ENCODE measurements at places on chromosomes 11 and 22.

- no peak for DNase-seq
These were observed 129.4 kb downstream of the SBF2 start for GRCh38 chr11:10164621-10165020.

DNA sequence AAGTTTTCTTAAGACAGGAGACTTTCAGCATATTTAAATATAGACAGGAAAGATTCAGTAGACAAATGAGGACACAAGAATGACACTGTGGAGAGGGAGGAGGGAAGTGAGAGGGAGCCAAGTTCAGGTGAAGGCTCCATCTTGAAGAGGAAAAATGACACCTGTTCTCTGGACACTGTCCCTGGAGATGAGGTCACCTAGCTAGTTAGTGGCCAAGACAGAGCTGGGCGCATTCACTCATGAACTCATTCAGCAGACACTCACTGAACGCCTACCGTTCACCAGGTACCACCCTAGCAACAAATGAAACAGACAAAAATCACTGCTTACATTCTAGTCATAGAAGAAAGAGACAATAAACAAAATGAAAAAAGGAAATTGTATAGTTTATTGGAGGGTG lies 103.3 kb upstream of the PARVA start:
- no peak for DNase-seq

DNA sequence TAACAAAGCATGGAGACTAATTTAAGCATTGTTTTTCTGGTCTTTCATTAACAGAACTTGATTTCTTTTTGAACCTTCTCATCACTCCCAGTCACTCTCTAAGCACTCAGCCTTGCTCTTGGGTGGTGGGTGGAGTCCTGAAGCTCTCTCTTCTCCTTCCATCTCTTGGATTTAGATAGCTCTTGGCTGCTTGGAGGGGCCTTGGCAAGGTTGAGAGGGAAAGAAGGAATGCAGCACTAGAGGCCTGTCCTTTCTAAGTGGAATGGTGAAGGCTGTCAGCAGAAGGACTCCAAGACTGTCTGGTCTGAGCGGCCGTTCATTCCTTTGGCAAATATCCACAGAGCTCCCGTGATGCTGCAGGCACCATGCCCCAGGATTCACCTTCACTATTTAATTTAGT lies 168.6 kb upstream of the E2F8 start:
- no peak for DNase-seq

GRCh38 chr11:132785878-132786277 lies 746.4 kb downstream of the OPCML start:
- no peak for DNase-seq

GRCh38 chr22:27518531-27519340 lies 282.8 kb downstream of the MN1 start:
- no peak for DNase-seq

DNA sequence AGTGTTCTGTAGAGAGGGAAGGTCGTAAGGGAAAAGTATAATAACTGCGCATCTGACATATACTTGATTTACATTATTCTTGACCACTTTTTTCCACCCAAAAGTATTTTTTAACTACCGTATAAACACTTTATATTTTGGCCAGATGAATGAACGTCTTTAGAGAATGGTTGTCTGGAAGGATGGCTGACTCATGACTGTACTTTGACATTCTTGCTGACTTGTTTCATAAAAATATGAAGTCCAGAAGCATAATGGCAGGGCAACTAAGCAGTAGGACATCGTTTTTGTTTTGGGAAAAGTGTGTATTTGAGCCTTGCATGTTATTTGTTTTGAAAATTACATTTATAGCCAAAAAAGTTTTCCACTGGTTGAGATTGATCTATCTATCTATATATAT lies 110.0 kb downstream of the OSBP2 start:
- DNase-seq, result no peak

DNA sequence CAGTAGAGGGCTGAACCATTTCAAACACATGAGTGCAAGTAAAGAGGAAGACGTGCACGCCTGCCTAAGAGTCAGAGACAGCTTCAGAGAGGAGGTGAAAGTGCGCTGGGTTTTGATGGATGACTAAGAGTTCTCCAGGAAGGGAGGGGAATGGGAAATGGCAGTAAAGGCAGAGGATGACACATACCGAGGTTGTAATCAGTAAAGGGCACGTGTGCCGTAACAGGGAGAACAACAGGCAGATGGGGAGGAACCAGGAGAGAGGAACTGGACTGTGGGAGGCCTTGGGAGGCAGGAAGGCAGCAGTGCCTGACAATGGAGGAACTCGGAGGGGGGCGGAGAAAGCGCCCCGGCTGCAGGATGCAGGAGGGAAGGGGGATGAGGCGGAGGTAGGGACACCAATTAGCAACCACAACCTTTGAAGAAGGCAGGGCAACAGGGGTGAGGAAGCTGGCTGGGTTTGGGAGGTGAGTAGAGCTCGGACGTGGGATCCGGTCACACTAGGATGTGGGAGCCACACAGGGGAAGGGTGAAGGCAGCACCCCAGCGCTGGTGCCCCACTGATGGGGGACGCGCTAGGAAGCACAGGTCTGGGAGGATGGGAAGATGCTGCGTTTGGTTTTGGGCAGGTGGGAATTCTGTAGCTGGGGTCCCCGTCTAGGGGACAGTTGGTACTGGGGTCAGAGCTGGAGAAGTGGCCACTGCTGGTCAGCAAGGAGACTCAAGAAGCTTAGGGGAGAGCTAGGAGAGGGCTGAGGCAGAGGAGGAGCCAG lies 67.4 kb downstream of the SCUBE1 start:
- DNase-seq, result no peak

DNA sequence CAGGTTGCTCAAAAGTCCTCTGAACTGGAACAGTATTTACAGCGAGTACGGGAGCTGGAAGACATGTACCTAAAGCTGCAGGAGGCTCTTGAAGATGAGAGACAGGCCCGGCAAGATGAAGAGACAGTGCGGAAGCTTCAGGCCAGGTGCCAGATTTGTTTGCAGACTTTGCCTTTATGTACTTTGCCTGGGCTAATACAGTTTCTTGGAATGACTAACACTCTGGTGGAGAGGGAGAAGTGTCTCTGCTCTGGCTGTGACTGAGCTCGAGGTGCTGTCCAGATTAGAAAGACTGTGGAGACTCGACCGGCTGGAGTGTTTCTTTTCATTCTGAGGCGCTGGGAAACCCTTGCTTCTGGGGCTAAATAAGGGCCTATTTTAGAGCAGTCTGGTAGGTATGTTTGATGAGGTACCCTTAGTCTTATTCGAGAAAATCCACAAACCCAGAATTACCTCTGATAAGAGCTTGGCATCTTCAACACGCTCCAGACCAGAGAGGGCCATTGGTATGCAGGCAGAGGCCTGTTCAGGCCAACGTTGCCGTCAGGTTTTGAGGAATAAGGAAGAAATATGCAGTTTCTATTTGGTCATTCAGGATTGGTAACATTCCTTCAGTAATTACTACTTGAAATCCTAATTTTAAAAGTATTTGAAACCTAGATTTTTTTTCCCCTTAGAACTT lies 76.5 kb downstream of the SWAP70 start:
- DNase-seq, result no peak

- DNase-seq, result no peak
These were observed 5.1 kb upstream of the B4GALNT4 start for GRCh38 chr11:363948-364761.

DNA sequence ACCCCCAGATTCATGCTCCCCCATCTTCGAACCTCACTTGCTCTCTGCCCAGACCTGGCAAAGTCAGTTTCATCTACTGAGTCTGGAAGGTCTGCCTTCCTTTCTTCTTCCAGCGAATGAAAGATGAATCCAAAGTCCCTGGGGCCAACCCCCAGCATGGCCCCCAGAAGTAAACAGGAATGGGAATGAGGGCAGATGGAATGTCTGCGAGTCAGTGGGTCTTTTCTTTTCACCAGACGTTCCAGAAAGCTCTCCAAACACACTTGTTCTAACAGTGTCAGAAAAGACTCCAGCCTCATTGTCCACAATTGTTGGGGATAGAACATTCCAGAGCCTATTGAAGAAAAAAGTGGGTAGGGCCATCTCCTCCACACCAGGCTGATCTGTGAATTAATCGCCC lies 28.6 kb downstream of the RIBC2 start:
- DNase-seq, result no peak

- DNase-seq, result no peak
These were observed 20.9 kb upstream of the KIAA0930 start for GRCh38 chr22:45261407-45262088.

- no peak for DNase-seq
These were observed 26.0 kb downstream of the NEAT1 start for GRCh38 chr11:65448418-65449105.

DNA sequence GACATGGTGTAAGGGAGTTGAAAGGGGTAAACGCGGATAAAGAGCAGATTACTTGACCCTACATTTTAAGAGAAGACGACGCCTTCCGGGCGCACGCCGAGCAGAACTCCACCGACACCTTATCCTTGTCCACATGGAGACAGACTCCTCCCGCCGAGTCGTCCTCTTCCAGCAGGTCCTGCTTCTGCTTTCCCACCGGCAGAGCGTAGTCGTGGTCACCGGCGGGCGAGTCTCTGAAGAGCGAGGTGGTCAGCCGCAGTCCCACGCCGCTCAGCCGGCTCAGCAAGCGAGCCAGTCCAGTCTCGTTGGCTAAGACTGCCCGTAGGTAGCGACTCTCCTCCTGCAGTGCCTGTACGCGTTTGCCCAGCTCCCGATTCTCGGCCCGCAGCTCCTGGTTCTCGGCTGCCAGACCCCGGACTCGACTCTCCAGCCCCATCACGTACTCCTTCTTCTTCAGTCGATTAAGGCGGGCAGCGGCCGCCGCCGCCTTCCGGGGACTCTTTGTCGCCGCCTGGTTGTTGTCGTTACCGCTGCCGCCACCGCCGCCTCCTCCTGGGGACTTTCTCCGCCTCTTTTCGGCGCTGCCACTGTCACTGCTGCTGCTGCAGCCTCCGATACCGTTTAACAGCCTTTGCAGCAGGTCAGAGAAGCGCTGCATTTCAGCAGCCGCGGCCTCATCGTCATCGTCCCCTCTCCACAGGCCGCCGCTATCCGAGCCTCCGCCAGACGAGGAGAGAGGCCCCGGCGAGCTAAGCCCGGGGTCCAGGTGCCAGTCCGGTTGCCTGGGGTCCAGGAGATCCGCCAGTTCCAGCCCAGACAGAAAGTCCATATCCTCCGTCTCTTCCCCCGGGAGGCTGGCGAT lies 945 bp downstream of the CREBZF start:
- peak; percentile 71 for DNase-seq

- DNase-seq, result no peak
These were observed 579 bp upstream of the CYB5R2 start for GRCh38 chr11:7673724-7674434.

DNA sequence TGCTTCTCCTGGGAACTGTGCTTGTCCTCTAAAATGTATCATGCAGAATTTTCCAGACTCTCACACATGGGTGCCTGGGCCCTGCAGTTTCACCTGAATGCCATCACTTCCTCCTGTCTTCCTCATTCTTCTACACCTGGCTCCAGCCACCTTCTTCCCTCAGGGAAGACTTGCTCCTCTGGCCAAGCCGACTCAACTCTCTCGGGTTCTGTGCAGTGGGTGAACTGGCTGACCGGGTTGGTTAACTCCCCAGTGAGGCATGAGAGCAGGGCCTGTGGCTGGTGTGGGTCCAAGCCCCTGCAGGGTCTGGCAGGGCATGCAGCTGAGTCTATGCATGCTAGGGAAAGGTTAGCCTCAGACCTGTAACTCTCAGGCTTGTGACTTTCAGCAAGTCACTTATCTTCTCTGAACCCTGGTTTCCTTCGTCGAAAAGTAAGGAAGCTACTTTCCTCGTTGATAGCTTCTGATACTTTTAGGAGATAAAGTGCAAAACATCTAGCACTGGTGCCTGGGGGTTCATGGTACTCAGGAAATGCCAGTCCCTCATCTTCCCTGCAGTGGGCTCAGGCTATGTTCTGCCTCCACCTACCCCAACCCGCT lies 11.9 kb downstream of the CD82 start:
- DNase-seq, result no peak

GRCh38 chr11:119918347-119918746 lies 189.3 kb upstream of the NECTIN1 start:
- no peak for DNase-seq

DNA sequence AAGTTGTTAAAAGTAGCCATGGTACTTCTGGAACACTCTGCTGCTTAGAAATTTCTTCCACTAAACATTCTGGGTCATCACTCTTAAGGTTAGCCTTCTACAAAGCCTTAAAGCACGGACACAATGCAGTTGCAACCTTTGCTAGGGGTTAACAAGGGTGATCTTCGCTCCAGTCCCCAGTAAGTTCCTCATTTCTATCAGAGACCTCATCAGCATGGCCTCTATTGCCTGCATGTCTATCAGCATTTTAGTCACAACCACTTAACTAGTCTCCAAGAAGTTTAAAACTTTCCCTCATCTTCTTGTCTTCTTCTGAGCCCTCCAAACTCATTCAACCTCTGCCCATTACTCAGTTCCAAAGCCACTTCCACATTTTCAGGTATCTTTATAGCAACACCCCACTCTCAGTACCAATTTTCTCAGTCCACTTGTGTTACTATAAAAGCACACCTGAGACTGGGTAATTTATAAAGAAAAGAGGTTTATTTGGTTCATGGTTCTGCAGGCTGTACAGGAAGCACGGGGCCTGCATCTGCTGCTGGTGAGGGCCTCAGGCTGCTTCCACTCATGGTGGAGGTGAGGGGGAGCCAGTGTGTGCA lies 48.7 kb upstream of the TH start:
- DNase-seq, result no peak

GRCh38 chr22:23302171-23303002 lies 122.1 kb downstream of the BCR start:
- DNase-seq, result no peak

- DNase-seq, result no peak
These were observed 2.2 kb downstream of the SEPTIN3 start for GRCh38 chr22:41971431-41971830.
